ENCODE measurements at places on chromosomes 1 and 21.

- no peak for DNase-seq
Measured at GRCh38 chr1:100941098-100941527, 45.2 kb downstream of the SLC30A7 start.

GRCh38 chr1:230682882-230683610 is 30.9 kb downstream of the AGT start:
- peak; percentile 40 for DNase-seq

DNA sequence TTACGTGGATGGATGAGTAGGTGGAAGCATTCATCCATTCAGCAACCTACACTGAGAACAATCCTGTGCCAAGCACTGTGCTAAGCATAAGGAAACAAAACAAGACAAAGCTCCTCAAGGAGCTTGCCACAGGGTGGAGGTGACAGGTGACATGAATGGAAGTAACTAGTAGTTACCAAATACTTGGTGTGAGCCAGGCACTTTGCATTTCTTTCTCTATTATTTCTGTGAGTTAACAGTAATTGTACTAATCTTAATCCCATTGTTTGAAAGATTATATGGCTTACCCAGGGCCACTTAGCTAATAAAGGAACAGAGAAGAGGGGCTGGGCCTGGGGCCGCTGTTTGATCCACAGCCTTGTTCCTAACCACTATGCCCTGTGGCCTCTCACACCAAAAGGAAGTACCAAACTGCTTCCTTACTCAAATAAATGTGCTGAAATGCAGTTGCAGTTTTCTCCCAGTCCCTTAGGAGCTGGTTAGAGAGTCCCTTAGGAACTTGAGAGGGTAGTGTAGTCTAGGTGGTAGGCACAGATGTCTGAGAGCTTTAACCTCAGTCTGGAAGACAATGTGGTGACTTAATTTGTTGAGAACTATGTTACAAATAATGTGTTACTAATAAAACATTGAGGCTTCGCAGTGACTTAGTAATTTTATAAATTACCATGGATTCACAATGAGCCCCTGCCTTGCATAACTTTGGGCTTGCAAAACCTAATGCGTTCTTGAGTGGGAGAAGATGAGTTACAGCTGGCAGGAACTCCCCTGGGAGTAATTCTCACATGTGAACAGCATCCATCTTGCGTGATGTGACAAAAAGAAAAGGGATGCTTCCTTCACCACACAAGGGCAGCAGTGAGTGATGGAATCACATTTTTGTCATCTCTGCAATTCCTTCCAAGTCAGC is 69.8 kb downstream of the MPZL1 start:
- peak; percentile 100 for DNase-seq

DNA sequence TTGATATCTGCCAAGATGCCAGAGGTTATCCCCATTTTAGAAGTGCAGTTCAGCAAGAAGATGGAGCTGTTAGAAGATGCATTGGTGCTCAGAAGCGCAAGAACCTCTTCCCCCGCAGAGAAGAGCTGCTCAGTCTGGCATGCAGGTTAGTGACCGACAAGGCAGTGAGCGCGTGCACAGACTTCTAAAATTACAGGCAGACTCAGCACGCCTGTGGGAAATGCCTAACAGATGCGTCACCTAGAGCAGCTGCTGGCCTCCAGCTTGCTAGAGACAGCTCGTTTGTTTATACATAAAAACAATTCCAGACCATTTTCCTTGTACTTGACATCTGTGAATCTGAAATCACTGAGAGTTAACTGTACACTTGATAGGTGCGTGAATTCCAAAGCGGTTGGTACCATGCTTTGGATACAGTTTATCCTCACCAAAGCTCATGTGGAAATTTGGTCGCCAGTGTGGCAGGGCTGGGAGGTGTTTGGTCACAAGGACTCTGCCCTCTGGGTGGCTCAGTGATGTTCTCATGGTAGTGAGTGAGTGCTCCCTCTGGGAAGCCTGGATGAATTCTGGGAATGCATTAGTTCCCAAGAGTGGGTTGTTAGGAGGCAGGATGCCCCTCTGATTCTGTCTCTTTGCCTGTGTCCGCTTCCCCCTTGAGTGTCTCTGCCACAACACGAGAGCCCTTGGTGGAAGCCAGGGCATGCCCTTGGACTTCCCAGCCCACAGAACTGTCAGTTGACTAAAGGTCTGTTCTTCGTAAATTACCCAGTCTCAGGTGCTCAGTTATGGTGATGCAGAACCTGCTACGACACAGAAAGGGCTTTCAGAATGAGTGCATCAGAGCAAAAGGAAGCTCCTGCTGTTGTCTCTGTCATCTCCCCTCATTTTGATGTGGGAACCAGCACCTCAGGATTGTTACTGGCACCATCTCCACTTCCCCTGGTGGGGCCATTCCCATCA is 24.4 kb downstream of the SNAP47 start:
- peak; percentile 95 for DNase-seq

DNA sequence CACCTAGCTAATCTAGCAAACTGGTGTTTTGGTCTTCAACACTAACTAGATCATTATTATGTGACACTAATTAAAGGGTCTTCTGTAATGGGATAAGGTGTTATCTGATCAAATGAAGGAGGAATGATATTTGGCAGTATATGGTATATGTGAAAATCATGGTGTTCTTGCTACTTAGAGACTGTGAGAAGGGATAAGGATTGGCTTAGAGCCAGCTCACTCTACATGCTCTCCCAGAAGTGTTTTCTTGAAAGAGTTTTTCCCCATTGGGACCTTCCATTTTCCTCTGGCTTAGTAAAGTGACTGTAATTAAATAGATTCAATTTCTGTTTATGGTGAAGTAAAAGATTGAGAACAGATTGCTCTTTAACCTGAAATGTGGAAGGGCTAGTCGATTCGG is 71.2 kb upstream of the RGL1 start:
- DNase-seq = no peak

GRCh38 chr1:173823781-173824314 is 625 bp upstream of the DARS2 start:
- no peak for DNase-seq

- DNase-seq = no peak
Measured at GRCh38 chr1:202892501-202892900, 3.6 kb upstream of the RABIF start.

GRCh38 chr21:22260274-22260673 is 1262.1 kb downstream of the NCAM2 start:
- no peak for DNase-seq

DNA sequence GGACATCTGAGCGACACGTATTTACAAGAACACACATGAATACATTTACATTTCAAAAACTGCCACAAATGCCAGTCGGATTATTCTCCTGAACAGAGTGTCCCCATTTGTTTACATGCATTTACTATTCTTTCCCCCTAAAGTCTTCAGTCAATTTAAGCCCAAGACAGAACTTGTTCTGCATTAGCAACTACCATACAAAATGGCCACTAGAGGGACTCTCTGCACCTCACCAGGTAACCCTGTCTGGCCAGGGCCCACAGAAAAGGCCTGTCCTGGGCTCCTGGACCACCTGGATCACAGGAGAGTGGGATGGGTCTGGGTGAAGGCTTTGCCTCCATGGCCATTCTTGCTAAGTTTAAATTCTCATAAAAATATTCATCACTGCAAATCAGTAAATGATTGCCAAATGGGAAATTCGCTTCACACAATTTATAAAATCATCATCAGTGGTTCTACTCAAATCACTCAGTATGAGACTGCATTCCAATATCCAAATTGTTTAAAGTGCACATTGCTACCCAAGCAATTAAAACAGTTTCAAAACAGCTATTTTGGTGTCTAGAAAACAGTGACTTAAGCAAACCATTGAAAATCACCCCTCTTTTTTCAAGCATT is 12.5 kb upstream of the GUCA2A start:
- peak; percentile 42 for DNase-seq

- peak; percentile 29 for DNase-seq
Measured at GRCh38 chr1:61397935-61398334, 315.6 kb downstream of the NFIA start.

GRCh38 chr1:23567629-23567995 is 8.3 kb upstream of the ID3 start:
- DNase-seq = no peak

DNA sequence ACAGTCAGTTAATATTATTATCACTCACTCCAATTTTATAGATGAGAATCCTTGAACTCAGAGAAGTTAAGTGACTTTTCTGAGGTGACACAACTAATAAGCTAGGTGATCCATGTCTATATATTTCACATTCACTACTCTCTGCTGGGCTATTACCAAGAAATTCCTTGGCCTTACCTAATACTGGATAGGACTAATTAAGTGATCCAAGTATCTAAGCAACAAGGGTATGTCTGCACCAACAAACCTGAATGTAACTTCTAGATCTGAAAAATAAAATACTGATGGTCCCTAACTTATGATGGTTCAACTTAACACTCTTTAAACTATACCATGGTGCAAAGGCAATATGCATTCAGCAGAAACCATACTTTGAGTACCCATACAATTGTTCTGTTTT is 14.8 kb upstream of the CASQ2 start:
- no peak for DNase-seq

- no peak for DNase-seq
Measured at GRCh38 chr1:83718338-83718737, 280.6 kb downstream of the TTLL7 start.

DNA sequence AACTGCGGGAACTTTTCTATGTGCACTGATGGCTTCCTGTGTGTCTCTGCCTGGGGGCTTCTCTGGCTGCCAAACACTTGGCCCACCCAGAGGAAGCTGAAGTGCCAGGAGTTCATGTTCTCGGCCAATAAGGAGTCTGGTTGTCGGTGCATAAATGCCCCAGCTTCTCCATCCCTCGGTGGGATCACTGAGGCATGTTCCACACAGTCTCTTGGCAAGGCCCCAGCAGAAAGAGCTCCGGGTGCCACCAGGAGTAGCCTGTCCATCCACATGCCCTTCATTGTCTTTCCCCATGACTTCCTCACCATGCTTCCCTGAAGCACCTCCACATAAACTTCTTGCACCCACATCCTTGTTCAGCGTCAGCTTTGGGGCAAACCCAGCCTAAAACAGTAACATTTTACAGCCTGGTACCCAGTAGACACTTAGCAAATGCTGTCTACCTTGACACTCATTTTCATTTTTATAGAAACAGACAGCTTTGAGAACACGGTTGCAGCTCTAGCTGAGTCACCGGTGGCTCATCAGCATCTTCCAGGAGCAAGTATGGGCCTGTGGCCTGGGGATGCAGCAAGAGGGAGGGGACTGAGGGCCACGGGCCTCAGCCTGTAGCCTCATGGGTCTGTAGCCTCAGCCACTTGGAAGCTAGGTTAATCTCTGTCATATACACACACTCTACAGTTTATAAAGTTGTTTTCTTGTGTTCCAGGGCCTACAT is 14.8 kb upstream of the CDCP2 start:
- no peak for DNase-seq

DNA sequence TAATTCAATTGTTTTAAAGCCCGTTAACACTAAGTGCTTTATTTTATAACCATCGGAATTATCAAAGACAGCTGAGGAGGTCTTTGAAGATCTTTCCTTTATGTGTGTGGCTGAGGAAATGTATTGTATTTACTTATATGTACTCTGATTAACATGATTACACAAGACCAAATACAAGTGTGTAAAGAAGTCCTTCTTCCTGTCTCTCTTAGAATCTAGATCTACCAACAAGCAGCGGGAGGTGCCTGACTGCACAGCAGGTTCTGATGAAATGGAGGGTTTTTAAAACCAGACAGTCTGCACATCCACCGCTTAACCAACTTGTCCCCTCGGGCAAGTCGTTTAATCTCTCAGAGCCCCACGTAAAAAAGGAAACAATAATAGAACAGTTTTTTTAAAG is 240.5 kb upstream of the MAP1LC3C start:
- DNase-seq = no peak

DNA sequence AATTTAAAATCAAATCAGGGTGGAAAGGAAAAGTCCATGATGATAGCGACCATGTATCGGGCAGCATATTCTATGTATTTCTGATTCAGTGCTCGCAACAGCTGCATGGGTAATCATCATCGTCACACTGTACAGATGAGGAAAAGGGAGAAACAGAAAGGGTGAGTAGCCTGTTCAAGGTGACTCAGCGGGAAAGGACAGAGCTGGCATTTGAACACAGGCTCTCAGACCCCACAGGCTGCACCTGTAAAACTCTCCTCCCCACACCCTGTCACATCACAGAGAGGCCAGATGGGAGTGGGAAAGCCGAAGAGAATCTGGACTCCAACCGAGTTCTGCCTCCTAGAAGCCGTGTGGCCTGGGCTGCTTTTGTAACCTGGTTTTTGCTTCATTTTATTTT is 14.0 kb downstream of the RUNX1 start:
- DNase-seq = no peak

DNA sequence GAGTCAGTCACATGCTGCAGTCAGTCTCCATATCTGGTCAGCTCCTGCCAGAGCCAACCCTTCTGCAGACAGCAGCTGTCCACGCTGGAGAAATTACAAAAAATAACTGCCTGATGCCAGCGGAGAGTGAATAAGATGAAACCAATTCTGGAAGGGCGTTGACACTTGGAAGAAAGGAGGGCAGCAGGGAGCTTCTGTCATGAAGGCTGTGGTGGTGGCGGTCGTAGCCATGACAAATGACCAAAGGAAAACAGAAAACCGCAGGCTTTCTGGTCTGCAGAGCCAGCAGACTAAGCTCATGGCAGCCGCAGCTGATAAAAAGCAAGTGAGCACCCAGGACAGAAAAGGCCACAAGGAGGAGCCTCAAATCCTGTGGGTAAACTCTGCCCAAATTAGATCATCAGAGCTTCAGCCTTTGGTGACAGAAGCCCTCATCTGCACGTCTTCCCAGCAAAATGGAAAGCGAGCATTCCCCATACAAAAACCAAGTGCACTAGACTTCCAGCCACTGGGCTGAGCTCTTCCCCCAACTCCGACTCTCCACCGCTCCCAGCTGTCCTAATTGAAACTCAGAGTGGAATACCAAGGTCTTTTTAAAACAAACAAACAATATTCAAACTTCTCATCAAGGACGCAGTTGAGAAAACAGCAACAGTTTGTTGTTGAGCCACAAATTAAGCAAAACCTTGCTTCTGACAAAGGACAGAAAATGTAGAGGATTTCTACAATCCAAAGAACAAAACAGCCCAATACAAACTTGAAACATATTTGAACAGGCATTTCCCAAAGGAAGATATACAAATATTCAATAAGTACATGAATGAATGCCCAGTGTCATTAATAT is 28.7 kb downstream of the RSPH1 start:
- DNase-seq = peak; percentile 12

- DNase-seq = peak; percentile 26
Measured at GRCh38 chr21:32140604-32141317, 138.1 kb downstream of the MIS18A start.

DNA sequence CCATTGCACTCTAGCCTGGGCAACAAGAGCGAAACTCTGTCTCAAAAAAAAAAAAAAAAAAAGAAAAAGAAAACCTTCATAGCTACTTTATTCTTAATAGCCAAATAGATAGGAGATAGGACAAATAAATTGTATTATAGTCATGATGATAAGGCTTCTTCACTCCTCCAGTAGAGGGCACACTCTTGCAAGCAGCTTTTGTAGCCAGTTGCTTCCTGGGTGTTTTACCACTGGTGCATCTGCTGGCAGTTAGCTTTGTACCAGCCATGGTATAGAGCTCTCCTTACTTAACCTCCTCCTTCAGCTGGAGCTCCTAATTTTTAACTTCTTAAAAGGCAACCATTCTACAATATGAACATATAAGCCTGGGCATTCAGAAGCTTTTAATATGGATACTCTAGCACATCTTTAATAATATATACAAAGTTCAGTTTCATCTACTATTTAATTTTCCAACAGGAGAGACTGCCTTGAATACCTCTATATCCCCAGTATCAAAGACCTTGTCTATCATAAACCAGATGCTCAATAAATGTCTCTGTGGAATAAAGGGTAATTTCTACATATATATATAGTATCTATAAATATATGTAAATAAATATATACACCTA is 35.8 kb downstream of the EVI5 start:
- DNase-seq = peak; percentile 76

- no peak for DNase-seq
Measured at GRCh38 chr1:100034470-100034869, 64.7 kb downstream of the SLC35A3 start.
